ENCODE measurements at places on chromosomes 7 and 10. TPM values are rescaled to one million over a fixed set of nuclear protein-coding genes. Genes with fewer than 3 reads are reported as not detected.

The SVOPL gene
- total RNA-seq = not detected

DNA sequence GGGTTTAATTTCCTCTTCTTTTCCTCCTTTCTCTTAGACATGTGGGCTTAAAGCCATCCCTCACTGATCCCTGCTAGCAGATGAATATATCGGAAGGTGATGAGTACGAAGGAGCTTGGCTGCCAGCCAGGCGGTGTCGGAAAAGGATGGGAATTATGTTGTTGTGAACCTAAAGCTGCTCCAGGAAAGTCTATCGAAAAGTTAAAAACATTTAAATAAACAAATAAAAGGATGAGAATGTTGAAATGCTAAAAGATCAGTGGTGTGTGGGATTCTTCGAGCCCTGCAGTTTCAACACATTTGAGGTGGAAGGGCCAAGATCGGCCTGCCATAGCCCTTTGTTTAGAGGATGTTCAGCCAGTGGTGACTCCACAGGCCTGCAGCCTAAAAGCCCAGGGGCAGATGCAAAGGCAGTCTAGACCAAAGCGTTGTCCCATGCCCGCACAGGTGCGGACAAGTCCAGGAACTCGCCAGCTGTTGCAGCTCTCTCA is 107.9 kb downstream of the JCAD start:
- no peaks in the 10 kb centered on the region for H3K4me1 ChIP-seq
- H3K36me3 ChIP-seq = no peaks in the 10 kb centered on the region
- no peak overlapping the region for H3K4me3 ChIP-seq
- H3K27ac ChIP-seq = no peak overlapping the region
- DNase-seq = no peak

The OPALIN gene
- total RNA-seq = not detected

GRCh38 chr10:33773253-33773573 is 438.7 kb upstream of the NRP1 start:
- no peaks in the 10 kb centered on the region for H3K36me3 ChIP-seq
- no peak overlapping the region for H3K27ac ChIP-seq
- no peak overlapping the region for H3K4me3 ChIP-seq
- DNase-seq = no peak
- no peaks in the 10 kb centered on the region for H3K27me3 ChIP-seq
- peaks cover 6% of the 10 kb centered on the region for H3K4me1 ChIP-seq

The CYP3A5 gene
- not detected for total RNA-seq

DNA sequence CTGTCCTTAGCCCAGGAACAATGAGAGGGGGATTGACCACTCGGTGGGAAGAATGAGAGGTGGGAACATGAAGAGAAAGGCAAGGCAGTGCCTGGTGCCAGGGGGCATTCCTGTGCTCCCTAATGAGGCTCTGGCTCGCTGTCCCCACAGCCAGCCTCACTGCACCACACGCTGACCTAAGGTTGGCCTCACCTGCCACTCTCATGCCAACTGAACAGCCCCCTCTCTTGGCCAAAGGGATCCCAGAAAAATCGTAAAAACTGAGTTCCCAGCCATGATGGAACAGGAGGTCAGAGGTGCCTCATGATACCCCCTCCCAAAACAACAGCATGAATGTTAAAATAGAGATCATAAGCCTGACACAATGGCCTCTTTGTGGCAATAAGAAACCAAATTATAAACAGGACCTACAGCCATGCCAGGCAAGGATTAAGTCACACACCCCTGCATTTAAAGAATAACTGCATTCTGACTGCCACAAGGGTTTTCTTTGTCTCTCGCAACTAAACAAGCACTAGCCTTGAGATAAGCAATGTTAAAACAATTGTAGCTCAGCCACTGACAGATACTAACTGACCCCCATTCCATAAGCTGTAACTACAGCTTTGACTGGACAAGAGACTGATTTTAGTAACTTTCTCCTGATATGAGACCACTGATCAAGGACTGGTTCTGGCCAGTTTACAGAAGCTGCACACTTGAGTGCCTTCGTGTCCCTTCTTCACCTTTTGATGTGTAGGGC is 149.2 kb downstream of the SH2D4B start:
- H3K27me3 ChIP-seq = no peaks in the 10 kb centered on the region
- H3K27ac ChIP-seq = no peak overlapping the region
- DNase-seq = no peak
- no peak overlapping the region for H3K4me3 ChIP-seq

The FOXI2 gene
- not detected for total RNA-seq

GRCh38 chr10:114851336-114851735 is 29.8 kb downstream of the FHIP2A start:
- H3K4me3 ChIP-seq = no peak overlapping the region
- no peaks in the 10 kb centered on the region for H3K4me1 ChIP-seq
- DNase-seq = no peak
- peaks cover 54% of the 10 kb centered on the region for H3K36me3 ChIP-seq
- no peak overlapping the region for H3K27ac ChIP-seq
- no peaks in the 10 kb centered on the region for H3K27me3 ChIP-seq

GRCh38 chr7:30785786-30786185 is 14.6 kb downstream of the MINDY4 start:
- H3K27me3 ChIP-seq = no peaks in the 10 kb centered on the region
- no peak for DNase-seq
- no peak overlapping the region for H3K27ac ChIP-seq
- no peak overlapping the region for H3K4me3 ChIP-seq

The SPDYE2B gene
- total RNA-seq = not detected

- H3K36me3 ChIP-seq = no peaks in the 10 kb centered on the region
- peaks cover 14% of the 10 kb centered on the region for H3K4me1 ChIP-seq
- H3K4me3 ChIP-seq = no peak overlapping the region
These were observed 652.6 kb upstream of the GALNT17 start for GRCh38 chr7:70479153-70480021.

The GIMAP8 gene
- total RNA-seq = 6.7 TPM

DNA sequence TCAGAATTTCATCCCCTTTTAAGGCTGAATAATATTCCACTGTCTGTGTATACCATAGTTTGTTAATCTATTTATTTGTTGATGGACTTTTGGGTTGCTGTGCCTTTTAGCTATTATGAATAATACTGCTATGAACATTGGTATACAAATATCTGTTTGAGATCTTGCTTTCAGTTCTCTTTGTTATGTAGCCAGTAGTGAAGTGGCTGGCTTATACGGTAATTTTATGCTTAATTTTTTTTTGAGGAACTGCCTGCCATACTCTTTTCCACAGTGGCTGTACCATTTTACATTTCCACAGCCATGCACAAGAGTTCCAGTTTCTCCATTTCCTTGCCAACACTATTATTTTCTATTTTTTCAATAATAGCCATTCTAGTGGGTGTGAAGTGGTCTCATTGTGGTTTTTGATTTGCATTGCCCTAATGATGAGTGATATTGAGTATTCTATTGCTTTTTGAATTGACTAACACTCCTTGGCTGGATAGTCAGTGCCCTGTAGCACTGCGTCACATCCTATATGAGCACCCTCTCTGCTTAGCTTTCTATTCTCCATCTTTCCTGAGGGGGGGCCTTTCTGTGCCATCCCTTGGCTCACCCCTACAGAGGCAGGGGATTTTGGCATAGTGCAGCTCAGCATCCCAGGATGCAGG is 29.4 kb upstream of the RAPGEF5 start:
- no peak overlapping the region for H3K4me3 ChIP-seq
- H3K36me3 ChIP-seq = no peaks in the 10 kb centered on the region
- no peaks in the 10 kb centered on the region for H3K27me3 ChIP-seq
- DNase-seq = no peak

The IFIT2 gene
- 34.9 TPM for total RNA-seq

The KIF11 gene
- 2.4 TPM for total RNA-seq

GRCh38 chr10:126519185-126519584 is 130.9 kb upstream of the ADAM12 start:
- no peak overlapping the region for H3K27ac ChIP-seq
- H3K4me3 ChIP-seq = no peak overlapping the region

- H3K36me3 ChIP-seq = no peaks in the 10 kb centered on the region
- no peak for DNase-seq
- no peak within 1 kb of the TSS for H3K27ac ChIP-seq
- no peaks in the 10 kb centered on the region for H3K27me3 ChIP-seq
- no peak within 1 kb of the TSS for H3K4me3 ChIP-seq
These were observed at the start of gene SYNPO2L for GRCh38 chr10:73655990-73656298. TSS of gene SYNPO2L (minus strand) at chr10:73656029. CDS start at chr10:73655922, 107 bp downstream.

The ANKRD22 gene
- not detected for total RNA-seq

The PILRA gene
- 18.8 TPM for total RNA-seq

DNA sequence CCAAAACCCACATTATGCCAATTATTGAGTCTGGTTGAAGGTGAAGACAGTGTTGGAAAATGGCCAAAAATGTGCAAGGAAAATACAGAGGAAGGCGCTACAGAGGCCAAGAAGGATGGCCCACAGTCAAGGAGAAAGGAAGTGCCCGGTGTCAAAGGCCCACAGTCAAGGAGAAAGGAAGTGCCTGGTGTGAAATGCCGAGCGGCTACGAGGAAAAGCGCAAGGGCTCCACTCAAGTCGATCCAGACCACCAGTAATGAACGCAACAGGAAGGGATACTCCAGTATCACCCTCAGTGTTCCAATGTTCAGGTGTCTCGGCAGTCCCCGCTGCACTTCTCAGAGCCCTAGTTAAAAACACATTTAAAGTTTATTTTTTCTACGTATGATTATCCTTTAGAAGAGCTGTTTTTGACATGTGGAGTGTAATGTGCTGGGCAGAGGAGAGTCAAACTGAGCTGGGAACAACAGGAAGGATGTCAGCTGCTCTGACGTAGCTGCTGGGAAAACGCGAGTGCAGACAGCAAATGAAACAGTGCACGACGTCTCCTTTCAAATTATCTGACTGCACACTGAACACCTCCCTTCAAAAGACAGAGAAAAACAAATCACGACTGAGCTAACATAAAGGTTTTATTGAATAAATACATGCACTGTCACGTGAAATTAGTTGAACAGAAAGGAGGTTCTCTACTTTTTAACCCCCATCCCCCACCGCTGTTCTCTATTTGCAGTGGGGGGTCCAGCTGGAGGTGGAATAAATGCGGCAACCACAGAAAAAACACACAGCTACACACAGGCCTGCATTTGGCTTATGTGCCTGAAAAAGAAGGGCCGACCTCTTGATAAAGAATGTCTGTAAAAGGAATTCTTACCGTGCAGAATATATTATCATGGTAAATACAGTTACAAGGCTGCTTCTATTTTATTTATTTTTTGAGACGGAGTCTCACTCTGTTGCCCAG is 26.1 kb upstream of the NCAPG2 start:
- no peak overlapping the region for H3K27ac ChIP-seq
- H3K4me3 ChIP-seq = no peak overlapping the region
- H3K27me3 ChIP-seq = no peaks in the 10 kb centered on the region
- H3K36me3 ChIP-seq = peaks cover 42% of the 10 kb centered on the region

The CRYGN gene
- not detected for total RNA-seq

DNA sequence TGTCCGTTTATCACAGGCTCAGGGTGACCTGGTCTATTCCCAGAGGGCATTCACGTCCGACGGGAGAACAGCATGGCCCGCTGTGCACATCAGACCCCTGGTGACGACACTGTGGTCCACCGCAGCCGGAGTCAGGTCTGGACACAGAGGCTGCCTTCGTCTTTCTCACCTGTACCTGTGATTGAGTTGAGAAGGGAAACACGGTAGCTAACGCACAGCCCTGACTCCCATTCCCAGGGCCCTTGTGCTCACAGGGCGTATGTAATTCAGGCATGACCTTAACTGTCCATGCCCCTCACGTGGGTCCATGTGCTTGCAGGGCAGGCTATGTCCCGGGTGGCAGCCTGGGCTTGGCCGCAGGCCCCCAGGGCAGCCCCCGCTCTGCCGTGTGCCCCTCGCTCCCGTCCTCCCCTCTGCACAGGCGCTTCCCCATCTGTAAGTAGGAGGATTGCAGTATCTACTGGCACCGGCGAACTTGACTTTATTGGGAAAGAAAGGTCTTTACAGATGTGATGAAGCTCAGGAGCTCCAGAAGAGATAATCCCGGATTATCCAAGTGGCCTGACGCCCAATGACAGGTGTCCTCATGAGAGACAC is 221.3 kb upstream of the TCERG1L start:
- no peak overlapping the region for H3K4me3 ChIP-seq
- no peaks in the 10 kb centered on the region for H3K36me3 ChIP-seq
- H3K4me1 ChIP-seq = no peaks in the 10 kb centered on the region
- no peak overlapping the region for H3K27ac ChIP-seq

DNA sequence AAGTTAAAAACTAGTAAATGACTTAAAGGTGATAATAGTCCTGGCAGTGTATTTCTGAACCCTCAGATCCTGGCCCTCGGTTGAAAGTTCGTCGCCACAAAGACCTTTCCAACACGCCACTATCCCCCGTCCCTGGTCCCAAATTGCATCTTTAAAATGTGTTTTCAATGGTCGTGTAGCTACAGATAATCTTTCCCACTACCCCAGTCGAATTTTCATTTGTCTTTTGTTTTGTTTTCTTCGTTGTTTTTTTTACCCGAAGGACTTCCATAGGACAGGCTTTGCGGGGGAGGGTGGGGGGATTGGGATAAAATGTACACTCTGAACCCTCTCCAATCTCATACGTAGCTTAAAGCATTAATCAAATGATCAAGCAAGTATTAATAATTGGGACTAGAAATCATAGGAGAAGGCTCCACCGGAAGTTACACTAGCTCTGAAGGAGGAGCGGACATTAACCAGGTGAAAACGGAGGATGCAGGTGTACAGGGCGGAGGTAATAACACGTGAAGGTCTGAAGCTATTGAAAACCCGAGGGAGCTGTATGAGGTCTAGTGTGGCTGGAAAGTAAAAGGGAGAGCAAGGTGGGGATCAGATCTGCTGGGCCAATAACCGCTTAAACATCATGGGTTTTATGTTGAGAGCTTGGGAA is 32.8 kb upstream of the PHF14 start:
- H3K27me3 ChIP-seq = no peaks in the 10 kb centered on the region
- peak overlapping the region; percentile 83 for H3K27ac ChIP-seq
- peaks cover 13% of the 10 kb centered on the region for H3K36me3 ChIP-seq
- no peak for DNase-seq
- peaks cover 13% of the 10 kb centered on the region for H3K4me1 ChIP-seq

The CAMK1D gene
- 44.2 TPM for total RNA-seq

The CTAGE4 gene
- not detected for total RNA-seq

- peaks cover 3% of the 10 kb centered on the region for H3K27me3 ChIP-seq
- no peak overlapping the region for H3K4me3 ChIP-seq
- H3K4me1 ChIP-seq = no peaks in the 10 kb centered on the region
- no peak overlapping the region for H3K27ac ChIP-seq
These were observed 5.2 kb downstream of the PHYHIPL start for GRCh38 chr10:59181668-59182067.

- no peaks in the 10 kb centered on the region for H3K4me1 ChIP-seq
- H3K4me3 ChIP-seq = no peak overlapping the region
- no peaks in the 10 kb centered on the region for H3K36me3 ChIP-seq
- H3K27ac ChIP-seq = no peak overlapping the region
- no peaks in the 10 kb centered on the region for H3K27me3 ChIP-seq
These were observed 81.8 kb downstream of the LRRN3 start for GRCh38 chr7:111172564-111173257.

The LIPK gene
- not detected for total RNA-seq

The FAM200A gene
- 3.1 TPM for total RNA-seq

GRCh38 chr7:11609096-11609670 is 222.8 kb downstream of the THSD7A start:
- H3K27me3 ChIP-seq = no peaks in the 10 kb centered on the region
- H3K27ac ChIP-seq = no peak overlapping the region
- DNase-seq = no peak
- no peaks in the 10 kb centered on the region for H3K36me3 ChIP-seq
- H3K4me1 ChIP-seq = no peaks in the 10 kb centered on the region

The CYP2E1 gene
- total RNA-seq = 2.8 TPM

GRCh38 chr10:8130973-8131911 is 76.8 kb downstream of the GATA3 start:
- H3K4me1 ChIP-seq = peaks cover 5% of the 10 kb centered on the region
- H3K27me3 ChIP-seq = peaks cover 2% of the 10 kb centered on the region

The TMEM176A gene
- not detected for total RNA-seq

- no peak overlapping the region for H3K4me3 ChIP-seq
- H3K27me3 ChIP-seq = no peaks in the 10 kb centered on the region
- H3K27ac ChIP-seq = no peak overlapping the region
- no peak for DNase-seq
- H3K4me1 ChIP-seq = peaks cover 9% of the 10 kb centered on the region
These were observed 92.0 kb upstream of the GDF10 start for GRCh38 chr10:47207894-47208469.

All from natural killer cell (primary cell).